ENCODE measurements at places on chromosomes 3 and 15.

DNA sequence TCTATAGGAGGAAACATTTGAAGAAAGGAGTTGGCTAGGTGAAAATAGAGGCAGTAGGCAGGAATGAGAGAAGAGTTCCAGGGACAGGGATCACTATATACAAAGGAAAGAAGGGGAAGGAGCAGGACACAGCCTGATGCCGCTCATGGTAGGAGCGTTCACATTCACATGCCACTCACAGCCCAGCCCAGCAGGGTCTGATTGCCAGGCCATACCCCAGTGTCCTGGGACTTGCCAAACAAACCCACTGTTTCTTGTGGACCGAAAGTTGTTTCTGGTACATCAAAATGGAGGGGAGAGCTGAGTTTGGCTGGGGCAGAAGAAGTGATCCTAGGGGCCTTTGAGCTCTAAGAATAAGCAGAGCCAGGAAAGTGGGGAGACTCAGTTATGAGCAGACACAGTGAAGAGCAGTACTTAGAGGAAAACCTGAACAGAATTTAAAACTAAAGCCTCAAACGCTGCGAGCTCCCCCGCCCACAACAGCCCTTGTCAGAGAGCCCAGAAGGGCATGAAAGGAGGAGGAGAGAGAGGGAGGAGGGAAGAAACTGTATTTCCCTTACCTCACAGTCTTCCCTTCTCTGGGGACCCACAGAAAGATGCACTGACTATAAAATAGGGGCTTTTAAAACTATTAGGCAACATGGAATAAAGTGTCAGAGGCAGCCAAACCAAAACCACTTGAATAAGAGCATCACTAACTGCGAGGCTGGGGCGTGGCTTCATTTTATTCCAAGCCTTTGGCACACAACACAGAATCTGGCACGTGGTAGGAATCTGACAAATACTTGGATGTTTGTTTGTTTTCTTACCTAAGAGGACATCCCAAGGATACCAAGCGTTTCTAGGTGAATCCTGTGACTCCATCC is 129.0 kb downstream of the RPL22L1 start:
- peak; percentile 88 for DNase-seq

- peak; percentile 71 for DNase-seq
Observed at GRCh38 chr3:60809857-60810610, 441.2 kb downstream of the FHIT start.

GRCh38 chr3:123700791-123701722 is 116.2 kb upstream of the HACD2 start:
- DNase-seq, result peak; percentile 42

- DNase-seq, result no peak
Observed at GRCh38 chr3:25038271-25038670, 389.8 kb upstream of the RARB start.

DNA sequence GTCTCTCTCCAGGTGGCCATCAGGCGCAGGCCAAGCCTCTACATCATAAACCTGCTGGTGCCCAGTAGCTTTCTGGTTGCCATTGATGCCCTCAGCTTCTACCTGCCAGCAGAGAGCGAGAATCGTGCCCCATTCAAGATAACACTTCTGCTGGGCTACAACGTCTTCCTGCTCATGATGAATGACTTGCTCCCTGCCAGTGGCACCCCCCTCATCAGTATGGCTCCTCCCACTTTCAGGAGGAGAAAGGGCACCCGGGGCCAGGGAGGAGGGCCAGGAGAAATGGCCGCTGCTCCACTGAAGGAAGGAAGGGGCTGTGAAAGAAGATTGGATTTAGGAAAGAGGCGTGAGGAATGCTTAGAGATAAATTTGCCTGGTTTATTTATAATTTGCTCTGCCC is 6.6 kb downstream of the HTR3C start:
- DNase-seq, result no peak

- no peak for DNase-seq
Observed at GRCh38 chr15:100005715-100006114, 272.5 kb upstream of the LYSMD4 start.

DNA sequence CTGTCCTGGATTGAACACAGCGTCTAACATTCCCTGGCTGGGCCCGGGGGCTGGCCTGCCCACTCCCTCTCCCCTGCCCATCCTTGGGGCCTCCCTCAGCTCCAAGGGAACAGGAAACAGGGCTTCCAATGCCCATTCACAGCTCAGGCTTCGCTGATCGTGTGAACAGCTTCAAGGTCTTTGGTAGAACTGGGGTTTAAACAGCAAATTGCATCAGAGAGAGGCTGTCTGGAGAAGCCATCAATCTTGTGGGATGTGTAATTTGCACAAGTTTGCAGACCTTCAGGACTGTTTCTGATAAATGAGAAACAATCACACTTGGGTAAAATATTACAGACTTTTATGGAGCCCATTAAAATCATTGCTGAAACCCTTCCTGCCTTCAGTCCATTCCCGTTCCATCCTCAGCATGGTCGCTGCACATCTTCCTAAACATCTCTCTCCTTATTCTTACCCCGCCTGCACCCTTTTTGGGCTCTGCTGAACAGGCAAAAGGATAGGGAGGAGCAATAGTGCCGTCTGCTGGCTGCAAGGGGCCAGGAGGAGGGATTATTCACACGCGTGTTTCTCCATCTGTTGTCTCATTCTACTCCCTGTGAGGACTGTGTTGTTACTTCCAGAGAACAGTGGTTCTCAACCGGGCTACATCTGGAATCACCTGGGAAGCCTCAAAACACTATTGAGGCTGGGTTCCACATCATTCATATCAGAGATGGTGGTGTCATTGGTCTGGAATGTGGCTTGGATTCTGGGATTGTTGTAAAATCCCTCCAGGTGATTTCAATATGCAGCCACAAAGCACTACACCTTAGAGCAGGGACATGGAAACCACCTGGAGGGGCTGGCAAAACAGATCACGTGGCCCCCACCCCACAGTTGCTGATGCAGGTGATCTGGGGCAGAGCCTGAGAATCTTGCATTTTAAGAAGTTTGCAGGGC is 116.3 kb downstream of the CLSTN2 start:
- DNase-seq, result no peak

GRCh38 chr3:32602206-32602605 is 31.5 kb upstream of the DYNC1LI1 start:
- DNase-seq, result no peak

DNA sequence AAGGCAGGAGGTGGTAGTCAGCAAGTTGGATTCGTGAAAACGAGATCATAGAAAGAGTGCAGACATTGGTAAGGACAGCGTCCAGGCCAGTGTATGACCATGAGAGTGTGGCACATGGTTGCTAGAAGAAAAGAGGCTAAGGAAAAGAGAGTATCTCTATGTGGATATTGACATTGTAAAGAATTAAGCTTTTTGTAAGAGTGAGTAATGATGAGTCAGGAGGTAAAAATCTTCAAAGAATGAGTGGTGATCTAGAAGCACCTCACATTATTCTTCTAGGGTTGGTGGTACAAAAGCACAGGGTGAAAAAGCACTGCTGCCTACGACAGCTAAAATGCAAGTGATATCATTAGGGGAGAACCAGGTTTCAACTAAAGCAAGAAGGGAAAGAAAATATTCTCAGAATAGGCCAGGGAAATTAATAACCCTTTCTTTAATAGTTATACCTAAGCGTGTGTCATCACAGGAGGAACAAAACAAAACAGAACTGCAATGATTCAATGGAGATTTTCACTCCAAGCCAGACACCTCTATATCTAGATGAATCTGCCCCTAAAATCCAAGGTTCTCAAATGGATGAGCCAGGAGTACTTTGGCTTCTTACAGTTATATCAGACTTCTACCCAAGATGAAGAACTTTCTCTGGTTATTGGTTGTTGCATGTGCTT is 884.7 kb downstream of the NAALADL2 start:
- DNase-seq, result peak; percentile 76

DNA sequence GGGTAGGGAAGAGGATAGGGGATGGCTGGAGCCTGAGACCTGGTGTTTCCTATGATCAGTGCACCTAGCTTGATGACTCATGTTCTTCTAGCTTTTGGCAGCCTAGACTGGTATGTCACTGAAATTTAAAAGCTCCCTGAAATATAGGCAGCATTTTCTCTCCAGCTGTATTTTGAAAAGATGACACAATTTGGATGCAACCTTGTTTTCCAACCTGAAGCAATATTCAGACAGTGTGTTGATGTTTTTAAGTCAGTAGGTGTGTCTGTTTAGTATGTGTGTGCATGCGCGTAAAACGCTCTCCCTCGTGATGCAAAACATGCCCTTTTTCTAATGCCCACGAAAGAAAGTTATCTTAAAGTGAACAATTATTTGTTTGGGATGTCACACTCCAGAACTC is 58.5 kb downstream of the RPL22L1 start:
- DNase-seq, result peak; percentile 51

GRCh38 chr3:117017135-117017894 is 307.7 kb downstream of the TUSC7 start:
- no peak for DNase-seq

- DNase-seq, result no peak
Observed at GRCh38 chr3:112739252-112739965, 98.5 kb upstream of the CCDC80 start.

- no peak for DNase-seq
Observed at GRCh38 chr15:75830910-75831805, 12.1 kb upstream of the UBE2Q2 start.

DNA sequence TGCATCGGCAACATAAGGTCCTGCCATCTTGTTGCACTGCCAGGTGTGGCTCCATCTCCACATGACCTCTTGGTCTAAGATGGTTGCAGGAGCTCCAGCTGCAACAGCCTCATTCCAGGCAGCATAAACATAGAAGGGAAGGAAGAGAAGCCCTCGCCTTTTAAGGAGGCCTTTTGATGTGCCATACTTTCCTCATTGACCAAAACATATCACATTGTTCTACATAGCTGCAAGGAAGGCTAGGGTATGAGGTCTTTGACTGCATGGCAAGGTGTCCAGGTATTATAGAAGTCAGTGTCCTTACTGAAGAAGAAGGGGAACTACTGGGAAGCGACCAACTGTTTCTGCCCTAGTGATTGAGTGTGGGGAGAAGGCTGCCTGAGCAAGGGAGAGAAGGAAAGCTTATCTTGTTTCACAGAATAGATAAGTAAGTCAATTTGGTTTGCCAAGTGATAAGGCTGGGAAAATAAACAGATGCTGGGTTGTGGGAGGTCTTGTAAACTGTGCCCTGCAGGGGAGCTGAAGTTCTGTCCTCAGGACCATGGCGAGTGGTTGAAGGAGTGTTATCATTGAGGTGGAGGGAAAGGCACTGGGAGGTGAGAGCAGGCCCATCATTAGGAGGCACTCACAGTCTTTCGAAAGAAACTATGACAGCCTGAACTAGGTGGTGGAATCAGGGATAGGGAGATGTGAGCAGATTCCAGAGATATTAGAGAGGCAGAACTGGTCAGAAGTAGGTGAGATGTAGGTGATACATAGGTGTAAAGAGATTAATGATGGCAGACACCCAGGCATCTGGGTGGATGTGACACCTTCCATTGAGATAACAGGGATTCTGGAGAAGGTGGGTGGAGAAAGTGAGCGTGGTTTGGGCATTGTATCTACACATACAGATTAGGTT is 93.8 kb upstream of the IGF1R start:
- DNase-seq, result no peak

DNA sequence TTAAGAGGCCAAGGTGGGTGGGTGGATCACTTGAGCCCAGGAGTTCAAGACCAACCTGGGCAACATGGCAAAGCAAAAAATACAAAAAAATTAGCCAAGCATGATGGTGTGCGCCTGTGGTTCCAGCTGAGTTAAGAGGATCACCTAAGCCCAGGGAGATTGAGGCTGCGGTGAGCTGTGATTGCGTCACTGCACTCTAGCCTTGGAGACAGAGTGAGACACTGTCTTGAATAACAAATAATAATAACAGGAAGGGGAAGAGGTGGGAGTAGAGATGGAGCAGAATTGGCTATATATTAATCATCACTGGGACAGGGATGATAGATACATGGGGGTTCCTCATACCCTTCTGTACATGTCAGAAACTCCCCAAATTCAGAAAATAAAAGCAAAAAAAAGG is 23.8 kb upstream of the NMB start:
- no peak for DNase-seq

DNA sequence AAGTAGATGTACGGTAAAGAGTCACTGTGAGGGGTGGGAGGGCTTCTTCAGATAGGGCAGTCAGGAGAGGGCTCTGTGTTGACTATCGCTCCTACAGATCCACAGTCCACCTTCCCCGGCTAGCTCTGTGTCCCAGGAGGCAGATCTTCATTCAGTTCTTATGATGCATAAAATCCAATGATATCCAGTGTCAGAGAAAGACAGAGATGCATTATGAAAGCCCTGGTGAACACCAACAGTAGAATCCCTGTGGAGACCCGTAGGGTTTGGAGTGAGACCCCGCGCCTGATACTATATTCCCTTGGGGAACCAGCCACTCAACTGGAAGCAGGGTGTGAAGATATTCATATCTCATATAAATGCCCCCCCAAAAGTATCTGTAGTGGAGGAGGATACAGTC is 119.8 kb upstream of the SLCO3A1 start:
- DNase-seq, result no peak

- peak; percentile 68 for DNase-seq
Observed at GRCh38 chr15:71093054-71094024, 21.9 kb upstream of the THSD4 start.

DNA sequence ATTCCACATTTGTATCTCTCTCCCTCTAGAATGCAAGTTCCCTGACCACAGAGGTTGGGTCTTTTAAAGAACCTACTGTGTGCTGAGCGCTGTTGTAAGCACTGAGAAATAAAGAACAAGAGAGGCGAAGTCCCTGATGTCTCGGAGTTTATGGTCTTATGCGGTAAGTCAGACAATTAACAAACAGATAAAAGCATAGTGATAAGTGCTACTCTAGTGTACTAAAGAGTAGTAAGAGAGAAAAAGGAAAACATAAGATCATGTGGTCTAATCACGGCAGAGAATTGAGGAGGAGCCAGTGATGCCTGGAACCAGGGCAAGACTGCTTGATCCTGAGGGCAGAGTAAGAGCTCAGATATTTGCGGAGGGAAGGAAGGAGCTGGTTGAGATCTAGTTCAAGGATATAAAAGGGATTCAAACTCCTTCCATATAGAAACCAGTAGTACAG is 29.8 kb upstream of the TSC22D2 start:
- DNase-seq, result no peak

DNA sequence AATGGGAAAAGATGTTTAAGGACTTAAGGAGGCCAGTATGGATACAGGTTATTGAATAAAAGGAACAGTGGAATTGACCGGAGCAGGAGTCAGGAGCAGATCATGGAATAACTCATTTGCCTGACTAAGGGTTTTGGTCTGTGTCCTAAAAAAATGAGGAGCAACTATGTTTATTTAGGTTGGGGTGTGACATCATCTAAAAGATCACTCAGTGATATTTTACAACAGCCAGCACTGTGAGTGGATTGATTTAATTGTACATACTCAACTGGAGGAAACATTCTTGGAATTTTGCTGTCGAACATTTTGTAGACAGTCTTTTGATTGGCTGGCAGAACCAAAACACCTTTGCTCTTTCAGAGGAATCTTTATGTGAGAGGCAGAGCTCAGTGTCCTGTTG is 348.6 kb upstream of the CDIN1 start:
- peak; percentile 39 for DNase-seq

DNA sequence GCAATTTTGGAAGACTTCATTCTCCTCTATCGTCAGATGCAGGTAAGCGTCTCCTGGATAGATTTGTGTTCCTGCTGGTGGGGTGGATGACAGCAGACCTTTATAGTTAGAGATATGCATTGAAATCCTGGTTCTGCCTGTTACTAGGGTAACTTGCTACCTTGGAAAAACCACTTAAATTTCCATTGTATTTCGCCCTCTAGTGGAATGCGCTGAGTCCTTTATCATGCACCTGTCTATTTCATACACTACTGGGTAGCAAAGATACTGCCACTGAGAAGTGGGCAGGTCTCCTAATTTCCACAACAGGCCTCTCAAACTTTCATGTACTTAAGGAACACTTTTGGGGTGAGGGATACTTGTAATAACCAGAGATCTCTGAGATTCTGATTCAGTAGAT is 209.5 kb upstream of the SUCLG2 start:
- no peak for DNase-seq
